ENCODE measurements at places on chromosomes 6 and 20. TPM values are rescaled to one million over a fixed set of nuclear protein-coding genes. Genes with fewer than 3 reads are reported as not detected.

DNA sequence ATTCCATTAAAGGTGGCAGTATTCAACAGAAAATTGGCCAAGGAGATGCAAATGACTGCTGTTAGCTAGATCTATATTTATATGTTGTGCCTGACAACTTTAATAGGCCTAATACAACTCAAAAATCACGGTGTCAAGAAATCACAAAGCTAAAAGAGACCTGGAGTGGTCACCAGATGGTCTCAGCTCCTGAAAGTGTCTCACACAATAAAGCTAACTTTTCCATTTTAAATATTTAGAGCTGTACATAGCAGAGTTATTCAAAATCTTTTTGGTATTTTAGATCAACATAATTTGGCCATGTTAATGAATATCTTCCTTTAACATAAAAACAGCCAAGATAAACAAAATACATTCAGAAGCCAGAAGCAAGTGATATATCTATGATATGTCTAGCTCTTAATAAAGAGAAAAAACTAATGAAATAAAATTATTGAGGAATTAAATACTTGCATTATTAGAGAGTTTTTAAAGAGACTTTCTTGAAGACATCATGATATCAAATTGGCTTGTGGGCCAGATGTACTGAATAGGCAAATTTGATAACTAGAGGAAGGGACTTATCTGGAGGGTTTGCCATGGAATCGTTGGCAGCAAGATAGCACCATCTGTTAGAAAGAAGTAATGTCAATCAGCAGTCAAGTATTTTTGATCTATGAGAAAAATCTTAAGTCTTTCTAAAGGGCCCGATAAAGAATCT, 84.9 kb upstream of the SCAF8 start:
- no peak for DNase-seq
- no peak overlapping the region for H3K4me3 ChIP-seq
- no peaks in the 10 kb centered on the region for H3K4me1 ChIP-seq
- H3K27ac ChIP-seq = no peak overlapping the region
- H3K36me3 ChIP-seq = no peaks in the 10 kb centered on the region

DNA sequence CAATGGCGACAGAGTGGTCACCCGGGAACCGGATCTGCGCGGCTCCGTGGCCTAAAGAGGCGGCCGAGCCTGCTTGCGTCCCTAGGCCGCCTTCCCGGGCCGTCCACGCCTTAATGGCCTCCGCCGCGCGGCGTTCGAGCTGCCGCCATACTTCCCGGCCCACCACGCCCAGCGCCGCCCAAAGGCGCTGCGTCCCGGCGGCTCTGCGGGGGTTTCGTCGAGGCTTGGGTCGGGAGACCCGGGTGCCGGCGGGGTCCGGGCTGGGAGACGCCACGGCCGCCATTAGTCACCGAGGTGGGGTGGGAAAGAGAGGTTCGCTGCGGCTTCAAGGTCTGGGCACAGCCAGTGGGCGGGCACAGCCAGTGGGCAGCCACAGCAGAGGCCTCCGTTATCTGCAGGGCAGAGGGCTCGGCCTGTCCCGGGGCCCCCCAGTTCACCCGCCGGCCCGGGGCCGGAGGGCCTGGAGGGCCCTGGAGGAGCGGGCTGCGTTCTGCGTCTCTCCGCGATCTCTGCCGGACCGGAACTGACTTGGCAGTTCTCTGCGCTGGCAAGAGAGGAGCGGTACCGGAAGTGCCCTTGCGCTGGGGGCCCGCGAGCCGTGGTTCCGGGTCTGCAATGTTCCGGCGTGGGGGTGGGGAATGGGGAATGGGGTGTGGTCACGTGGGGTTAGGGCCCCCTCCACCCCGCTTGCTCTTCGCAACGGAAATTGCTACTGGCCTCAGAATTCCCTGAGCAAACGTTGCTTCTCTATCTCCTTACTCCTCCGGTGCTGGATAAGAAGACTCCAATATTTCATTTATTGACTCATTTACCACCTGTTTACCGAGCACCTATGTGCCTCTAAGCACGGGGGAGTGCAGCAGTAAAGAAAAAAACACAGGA, 82.3 kb downstream of the CNBD2 start:
- H3K27me3 ChIP-seq = no peaks in the 10 kb centered on the region
- no peak overlapping the region for H3K27ac ChIP-seq
- H3K4me3 ChIP-seq = peak overlapping the region; percentile 94
- no peaks in the 10 kb centered on the region for H3K4me1 ChIP-seq

The SGK2 gene
- not detected for total RNA-seq

- DNase-seq = no peak
- no peaks in the 10 kb centered on the region for H3K36me3 ChIP-seq
- no peaks in the 10 kb centered on the region for H3K27me3 ChIP-seq
- H3K4me1 ChIP-seq = peaks cover 4% of the 10 kb centered on the region
These were observed 165.1 kb downstream of the CDKAL1 start for GRCh38 chr6:20699402-20699801.

The SLC17A1 gene
- total RNA-seq = not detected

GRCh38 chr6:110180228-110181008, at the start of gene CDC40:
Gene CDC40 (plus strand): TSS chr6:110180427. CDS start chr6:110180445, 18 bp downstream.
- no peaks in the 10 kb centered on the region for H3K4me1 ChIP-seq
- DNase-seq = peak; percentile 61
- H3K36me3 ChIP-seq = no peaks in the 10 kb centered on the region
- H3K27me3 ChIP-seq = no peaks in the 10 kb centered on the region

DNA sequence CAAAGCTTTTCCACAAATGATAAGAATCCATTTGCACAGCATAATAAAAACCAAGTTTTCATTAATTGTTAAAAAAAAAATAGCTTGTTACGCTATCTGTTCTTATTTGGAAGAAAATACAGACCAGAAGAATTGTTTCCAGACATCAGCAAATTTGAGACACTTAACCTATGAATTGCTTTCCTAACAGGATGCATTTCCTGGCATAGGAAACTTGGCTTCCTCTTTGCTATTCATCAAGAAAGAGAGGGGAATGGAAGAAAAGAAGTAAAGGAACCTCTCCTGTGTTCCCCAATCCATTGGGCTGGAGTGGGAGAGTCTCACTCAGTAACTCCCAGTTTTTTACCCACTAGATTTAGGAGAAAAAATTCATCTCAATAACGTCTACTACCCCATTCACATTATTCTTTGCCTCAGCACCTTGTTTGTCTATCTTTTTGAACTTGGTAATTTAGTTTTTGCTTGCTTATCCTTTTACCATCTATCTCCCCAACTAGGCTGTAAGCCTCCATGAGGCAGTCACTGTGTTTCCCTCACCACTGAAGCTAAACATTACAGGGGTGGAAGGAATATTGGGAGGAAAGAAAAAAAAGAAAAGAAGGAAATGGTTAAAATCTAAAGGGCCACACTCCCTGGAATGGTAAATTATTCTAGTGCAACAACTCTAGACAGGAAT, 150.3 kb downstream of the COL21A1 start:
- H3K36me3 ChIP-seq = peaks cover 8% of the 10 kb centered on the region
- DNase-seq = no peak

- DNase-seq = no peak
- no peak overlapping the region for H3K27ac ChIP-seq
- no peak overlapping the region for H3K4me3 ChIP-seq
- no peaks in the 10 kb centered on the region for H3K4me1 ChIP-seq
- H3K36me3 ChIP-seq = peaks cover 5% of the 10 kb centered on the region
These were observed 84.9 kb downstream of the MMS22L start for GRCh38 chr6:97198046-97198565.

GRCh38 chr20:33503564-33503963, 13.7 kb downstream of the CBFA2T2 start:
- DNase-seq = no peak
- H3K4me1 ChIP-seq = no peaks in the 10 kb centered on the region
- no peak overlapping the region for H3K4me3 ChIP-seq
- H3K27me3 ChIP-seq = no peaks in the 10 kb centered on the region
- H3K36me3 ChIP-seq = peaks cover 2% of the 10 kb centered on the region

GRCh38 chr6:168834042-168834587, 393.1 kb downstream of the SMOC2 start:
- H3K4me3 ChIP-seq = no peak overlapping the region
- no peaks in the 10 kb centered on the region for H3K27me3 ChIP-seq
- no peak for DNase-seq
- peaks cover 10% of the 10 kb centered on the region for H3K4me1 ChIP-seq
- no peak overlapping the region for H3K27ac ChIP-seq

DNA sequence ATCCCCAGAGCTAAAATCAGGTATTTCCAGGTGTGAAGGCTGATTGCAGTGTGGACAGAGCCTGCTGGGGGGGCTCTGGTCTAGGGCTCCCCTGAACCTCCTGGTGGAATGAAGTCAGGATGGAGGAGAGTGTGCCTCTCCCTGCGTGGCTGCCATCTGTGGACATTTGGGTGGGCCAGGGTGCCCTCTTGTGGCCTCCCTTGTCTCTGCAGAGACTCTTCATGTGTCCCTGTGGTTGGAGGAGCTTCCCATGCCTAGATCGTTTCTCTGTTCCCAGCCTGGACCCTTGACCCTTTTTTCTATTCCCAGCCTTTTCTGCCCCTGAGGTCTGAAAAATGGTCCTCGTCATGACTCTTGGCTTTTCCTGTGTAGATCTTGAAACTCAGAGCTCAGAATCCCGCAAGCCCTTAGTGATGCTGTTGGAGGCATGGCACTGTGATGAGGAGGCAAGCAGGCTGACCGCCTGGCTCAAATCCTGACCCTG, 9.9 kb upstream of the PSMF1 start:
- H3K4me1 ChIP-seq = no peaks in the 10 kb centered on the region
- no peaks in the 10 kb centered on the region for H3K36me3 ChIP-seq
- no peaks in the 10 kb centered on the region for H3K27me3 ChIP-seq
- peak; percentile 70 for DNase-seq

The ADIG gene
- total RNA-seq = not detected

The DDX39B gene
- total RNA-seq = 813 TPM

DNA sequence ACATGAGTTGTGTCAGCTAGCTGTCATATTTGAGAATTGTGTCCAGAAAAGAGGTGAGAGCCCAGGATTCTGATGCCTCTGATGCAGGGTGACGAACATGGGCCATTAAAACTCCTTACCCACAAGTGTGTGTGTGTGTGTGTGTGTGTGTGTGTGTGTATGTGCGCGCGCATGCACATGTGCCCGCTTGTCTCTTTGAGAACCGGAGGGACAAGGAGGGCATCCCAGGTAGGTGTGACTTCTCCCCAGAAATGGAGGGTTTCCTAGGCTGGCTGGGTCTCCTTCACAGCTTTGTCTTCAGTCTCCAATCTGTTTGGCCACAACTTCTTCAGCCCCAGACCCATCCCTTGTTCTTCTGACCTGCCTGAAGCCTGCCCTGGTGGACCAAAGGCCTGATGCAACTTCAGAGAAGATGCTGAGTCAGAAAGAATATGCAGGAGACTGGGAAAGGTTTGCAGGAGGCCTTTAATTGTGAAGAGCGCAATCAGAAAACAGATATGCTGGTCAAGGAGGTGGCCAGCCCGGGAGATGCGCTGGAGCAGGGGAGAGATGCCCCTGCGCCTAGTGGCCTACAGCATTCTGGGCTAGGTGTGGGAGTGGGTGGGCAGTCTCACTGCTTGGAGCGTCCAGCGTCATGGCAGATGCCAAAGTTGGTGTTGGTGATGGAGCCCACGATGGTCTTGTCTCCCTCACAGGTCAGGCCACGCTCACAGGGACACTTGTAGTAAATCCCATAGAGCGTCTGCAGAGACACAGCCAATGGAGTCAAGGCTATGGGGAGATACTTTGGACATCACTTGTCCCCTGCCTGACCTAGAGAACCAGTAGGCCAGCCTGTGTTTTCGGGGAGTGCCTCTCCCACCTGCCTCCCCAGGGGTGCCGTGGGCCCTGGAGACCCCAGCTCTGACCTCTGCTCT, 2.3 kb downstream of the CLPS start:
- no peaks in the 10 kb centered on the region for H3K27me3 ChIP-seq
- no peak for DNase-seq
- no peaks in the 10 kb centered on the region for H3K36me3 ChIP-seq
- no peak overlapping the region for H3K4me3 ChIP-seq
- H3K4me1 ChIP-seq = peaks cover 5% of the 10 kb centered on the region
- H3K27ac ChIP-seq = no peak overlapping the region

DNA sequence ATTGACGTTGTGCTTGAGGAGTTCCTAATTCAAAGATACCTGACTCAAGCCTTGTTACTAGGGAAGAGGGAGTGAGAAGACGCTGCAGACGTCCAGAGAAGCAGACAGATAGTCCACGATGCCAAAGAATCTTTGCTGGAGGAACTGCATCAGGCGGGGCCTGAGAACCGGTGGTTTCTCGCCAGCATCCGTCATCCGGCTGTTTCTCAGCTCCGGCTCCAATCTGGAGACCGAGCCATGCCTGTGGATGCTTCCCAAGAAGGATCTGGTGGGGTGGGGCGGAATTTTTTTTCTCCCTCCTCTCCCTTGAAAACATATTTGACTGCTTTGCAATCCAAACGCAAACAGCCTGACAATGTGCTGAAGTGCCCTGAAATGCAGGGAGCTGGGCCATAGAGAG, 125.8 kb upstream of the SRSF6 start:
- H3K4me1 ChIP-seq = no peaks in the 10 kb centered on the region
- no peaks in the 10 kb centered on the region for H3K27me3 ChIP-seq
- no peak overlapping the region for H3K4me3 ChIP-seq

The RAET1G gene
- not detected for total RNA-seq

GRCh38 chr20:16942051-16942450, 193.9 kb downstream of the OTOR start:
- H3K4me3 ChIP-seq = no peak overlapping the region
- no peaks in the 10 kb centered on the region for H3K27me3 ChIP-seq
- H3K27ac ChIP-seq = no peak overlapping the region

The MYL9 gene
- 217 TPM for total RNA-seq

DNA sequence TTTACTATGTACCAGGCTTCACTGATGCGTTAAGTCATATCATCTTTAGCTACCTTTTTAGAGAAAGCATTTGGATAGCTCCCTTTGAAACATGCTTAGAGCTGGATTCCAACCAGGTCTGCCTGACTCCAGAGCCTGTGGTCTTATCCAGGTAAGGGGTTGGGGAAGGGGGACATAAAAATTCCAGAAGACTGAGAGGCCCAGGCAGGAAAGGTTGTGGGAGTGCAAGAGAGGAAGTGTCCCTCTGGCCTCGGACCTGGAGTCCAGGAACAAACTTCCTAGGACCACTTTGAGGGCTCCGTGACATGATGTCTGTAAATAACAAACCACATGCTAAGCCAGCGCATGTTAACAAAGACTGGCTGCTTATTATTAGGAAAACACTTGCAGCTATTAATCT, 163.0 kb upstream of the KCNG1 start:
- no peak overlapping the region for H3K27ac ChIP-seq
- no peak for DNase-seq
- H3K36me3 ChIP-seq = no peaks in the 10 kb centered on the region

Data from H9 (cell line).